ENCODE measurements at places on chromosomes 12 and 14.
A peak's percentile ranks its signal among the peaks of the same experiment; 100 is the strongest.

DNA sequence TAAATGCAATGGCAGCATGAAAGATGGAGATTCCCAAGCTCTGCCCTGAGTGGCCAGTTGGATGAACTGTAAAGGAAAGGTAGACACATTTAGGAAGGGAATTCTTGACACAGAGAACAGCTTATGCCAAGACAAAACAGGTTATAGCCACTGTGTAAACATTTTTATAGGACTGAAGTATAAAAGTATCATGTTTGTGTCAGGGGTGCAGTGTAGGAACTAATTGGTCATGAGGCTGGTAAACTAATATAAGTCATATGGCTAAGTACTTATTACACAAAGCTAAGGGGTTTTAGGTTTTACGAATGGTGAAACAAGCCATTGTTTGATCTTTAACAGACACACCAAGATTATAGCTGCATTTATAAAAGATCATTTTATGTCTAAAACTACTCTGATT lies 207.7 kb upstream of the SLC16A7 start:
- no peak for DNase-seq

GRCh38 chr12:120422892-120423456 lies 14.9 kb upstream of the COX6A1 start:
- DNase-seq: no peak

DNA sequence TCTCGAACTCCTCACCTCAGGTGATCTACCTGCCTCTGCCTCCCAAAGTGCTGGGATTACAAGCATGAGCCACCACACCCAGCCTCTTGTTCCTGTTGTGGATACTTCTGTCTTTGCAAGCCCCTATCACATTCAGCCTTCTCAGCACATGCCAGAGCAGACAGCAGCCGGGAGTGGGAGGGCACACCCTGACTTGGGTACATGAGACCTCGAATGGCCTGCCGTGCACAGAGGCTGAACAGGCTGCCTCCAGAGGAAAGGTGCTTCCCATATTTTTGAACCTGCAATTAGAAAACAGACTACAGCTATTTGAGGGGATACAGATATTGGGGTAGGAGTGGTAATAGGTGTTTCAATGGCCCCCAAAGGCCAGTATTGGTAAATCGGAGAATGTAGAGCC lies 307.3 kb upstream of the DIO3 start:
- DNase-seq: no peak

DNA sequence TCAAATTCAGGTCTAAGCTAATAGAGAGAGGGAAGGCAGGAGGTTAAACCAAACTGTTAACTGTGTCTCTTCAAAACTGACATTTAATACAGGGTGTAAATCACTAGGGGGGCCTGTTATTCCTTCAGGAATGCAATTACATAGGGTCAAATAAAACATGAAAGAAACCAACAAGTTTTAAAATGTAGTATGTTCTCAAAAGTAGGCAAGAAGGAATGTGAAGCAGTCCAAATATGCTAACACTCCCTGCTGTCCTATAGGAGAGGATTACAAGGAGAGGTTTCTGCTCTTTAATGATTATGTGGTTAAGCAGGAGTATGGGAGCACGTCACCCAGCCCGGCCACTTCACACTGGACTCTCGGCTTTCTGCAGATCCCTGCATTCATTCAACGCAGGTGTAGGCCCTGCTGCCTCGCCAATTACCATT lies 42.5 kb upstream of the BMP4 start:
- no peak for DNase-seq

- DNase-seq: peak; percentile 69
Measured at GRCh38 chr12:127165567-127166392, 1101.2 kb upstream of the TMEM132C start.

DNA sequence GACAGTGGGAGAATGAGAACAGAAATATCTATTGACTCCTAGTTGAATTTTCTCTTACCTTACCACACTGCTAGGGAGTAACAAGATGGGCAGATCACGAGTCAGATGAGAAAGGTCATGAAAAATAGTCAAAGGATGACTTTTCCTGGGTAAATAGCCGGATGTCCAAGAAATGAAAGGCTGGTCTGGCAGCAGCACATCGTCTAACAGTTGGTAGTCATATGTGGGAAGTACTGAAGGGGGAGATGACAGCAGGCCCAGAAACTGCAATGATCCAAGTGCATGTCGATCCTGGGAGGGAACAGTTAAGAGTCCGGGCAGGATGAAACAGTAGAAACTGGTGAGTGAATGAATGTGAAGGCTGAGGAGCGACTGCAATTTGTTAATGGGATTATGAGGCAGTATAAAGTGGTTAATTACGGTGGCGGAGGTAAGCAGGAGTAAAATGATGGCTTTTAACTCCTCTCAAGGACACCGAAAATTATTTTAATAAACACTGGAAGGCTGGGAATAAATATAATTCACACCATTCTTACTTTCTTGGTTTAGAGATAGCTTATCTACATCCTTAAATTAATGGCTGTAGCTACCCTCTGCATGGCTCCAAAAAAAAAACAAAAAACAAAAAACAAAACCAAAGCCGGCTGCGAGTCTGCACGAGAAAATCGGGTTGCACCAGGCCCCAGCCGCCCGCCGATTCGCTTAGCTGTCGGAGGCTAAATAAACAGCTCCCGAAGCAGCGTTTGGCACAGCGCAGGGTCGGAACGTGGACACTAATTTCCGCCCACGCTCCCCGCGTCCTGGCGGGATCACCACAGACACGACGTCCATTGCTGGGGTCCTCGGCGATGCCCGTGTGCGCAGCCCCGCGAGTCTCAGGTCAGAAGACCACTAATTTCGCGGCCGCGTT lies 1.0 kb upstream of the ERC1 start:
- DNase-seq: peak; percentile 43

- DNase-seq: no peak
Measured at GRCh38 chr12:92363295-92364146, 217.9 kb upstream of the BTG1 start.

DNA sequence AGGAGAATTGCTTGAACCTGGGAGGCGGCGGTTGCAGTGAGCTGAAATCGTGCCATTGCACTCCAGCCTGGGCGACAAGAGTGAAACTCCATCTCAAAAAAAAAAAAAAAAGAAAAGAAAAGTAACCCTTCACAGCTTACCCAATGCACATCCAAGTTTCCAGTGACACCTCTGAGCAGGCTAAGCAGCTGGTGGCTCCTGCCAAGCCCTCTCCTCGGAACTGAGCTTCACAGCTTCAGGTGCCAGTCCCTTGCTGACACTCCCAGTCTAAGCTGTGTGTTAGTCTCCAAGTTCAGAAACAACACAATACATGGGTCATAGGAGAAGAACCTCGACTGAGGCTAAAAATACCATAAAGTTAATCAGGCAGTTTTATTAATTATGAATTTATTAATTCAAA lies 7.9 kb downstream of the CD9 start:
- no peak for DNase-seq

- no peak for DNase-seq
Measured at GRCh38 chr12:127113945-127114344, 1153.0 kb upstream of the TMEM132C start.

GRCh38 chr12:51254536-51254935 lies 15.7 kb downstream of the SMAGP start:
- DNase-seq: no peak

- DNase-seq: no peak
Measured at GRCh38 chr14:72970058-72970630, 43.9 kb downstream of the DCAF4 start.

DNA sequence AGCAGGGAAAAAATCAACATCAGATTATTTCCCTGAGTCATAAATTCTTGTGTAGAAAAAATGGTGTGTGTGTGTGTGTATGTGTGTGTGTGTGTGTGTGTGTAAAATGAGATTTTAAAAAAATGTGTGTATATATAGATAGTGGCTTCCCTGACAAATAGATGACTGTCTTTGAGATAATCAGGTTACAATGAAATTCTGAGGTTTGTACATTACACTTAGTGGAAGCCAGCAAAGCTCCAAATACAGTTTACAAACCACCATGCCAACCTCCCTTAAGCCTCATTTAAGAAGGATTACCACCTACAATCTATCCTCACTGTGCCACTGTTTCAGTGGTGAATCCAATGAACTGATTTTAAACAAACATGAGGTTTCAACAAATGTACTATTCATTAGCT lies 93.8 kb downstream of the MED13L start:
- no peak for DNase-seq

GRCh38 chr12:124347805-124348658 lies 53.1 kb downstream of the RFLNA start:
- no peak for DNase-seq

DNA sequence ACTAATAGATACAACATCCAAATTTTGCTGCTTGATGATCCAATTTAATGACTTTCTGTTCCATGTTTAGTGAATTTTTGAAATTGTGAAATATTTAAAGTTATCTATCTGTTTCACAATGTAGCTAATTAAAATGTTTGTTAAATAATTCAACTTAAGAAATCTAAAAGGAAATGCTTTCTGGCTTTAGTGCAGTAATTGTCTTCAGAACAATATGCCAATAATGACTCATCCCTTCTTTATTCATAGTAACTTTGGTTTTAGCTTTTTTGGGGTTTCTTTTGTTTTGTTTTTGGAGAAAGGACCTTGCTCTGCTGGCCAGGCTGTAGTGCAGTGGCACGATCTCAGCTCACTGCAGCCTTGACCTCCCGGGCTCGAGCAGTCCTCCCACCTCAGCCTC lies 479.2 kb upstream of the RGS6 start:
- DNase-seq: no peak

GRCh38 chr12:38101753-38102152 lies 214.8 kb upstream of the ALG10B start:
- DNase-seq: no peak

- no peak for DNase-seq
Measured at GRCh38 chr12:125057708-125058107, 7.5 kb upstream of the AACS start.

DNA sequence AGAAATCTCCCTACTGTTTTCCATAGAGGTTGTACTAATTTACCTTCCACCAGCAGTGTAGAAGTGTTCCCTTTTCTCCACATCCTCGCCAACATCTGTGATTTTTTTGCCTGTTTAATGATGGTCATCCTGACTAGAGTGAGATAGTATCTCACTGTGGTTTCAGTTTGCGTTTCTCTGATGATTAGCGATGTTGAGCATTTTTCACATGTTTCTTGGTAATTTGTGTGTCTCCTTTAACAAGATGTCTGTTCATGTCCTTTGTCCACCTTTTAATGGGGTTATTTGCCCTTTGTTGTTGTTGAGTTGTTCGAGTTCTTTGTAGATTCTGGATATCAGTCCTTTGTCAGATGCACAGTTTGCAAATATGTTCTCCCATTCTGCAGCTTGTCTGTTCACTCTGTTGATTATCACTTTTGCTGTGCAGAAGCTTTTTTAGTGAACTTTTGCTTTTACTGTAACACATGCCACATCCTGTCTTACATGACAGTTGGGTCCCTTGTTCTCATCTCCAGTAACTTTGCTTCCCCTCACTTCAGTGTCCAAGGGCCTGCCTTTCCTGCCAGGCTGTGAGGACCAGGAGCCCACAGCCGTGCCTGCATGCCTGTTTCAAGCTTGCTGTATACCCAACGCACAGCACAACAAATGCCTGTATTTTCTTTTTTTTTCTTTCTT lies 64.9 kb downstream of the SPRING1 start:
- no peak for DNase-seq

- DNase-seq: no peak
Measured at GRCh38 chr12:88451205-88451604, 129.1 kb downstream of the KITLG start.

DNA sequence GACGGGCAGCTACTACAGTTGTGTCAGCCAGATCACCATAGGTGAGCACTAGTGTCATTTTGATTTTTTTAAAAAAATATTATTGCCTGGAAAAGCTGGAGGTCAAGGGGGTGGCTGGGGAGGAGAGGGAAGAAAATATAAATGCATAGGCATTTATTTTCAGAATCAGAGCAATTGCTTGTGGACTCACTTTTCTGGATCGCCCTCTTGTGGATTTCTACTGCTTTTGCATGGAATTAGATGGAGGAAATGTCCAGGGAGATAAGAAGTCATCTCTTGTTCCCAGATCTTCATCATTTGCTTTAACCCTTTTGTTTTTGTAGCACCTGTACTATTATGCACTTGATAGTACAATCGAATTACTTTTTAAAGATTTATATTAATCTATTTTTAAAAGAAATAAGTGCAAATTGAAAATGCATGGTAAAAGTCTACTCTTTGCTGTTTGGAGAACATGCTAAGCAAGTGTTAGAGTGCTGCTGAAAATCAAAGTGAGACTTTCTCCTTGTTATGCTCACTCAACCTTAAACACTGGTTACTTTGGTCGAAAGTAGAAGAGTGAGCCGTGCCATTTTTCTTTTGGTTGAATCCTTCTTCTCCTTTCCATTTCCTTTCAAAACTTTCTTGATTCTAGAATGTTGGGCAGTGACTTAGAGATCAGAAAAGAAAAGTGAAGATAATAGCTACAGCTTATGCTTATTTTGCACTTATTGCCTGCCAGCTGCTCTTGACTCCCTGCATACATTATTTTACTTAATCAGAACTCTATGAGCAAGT lies 60.6 kb upstream of the ANO4 start:
- DNase-seq: no peak

DNA sequence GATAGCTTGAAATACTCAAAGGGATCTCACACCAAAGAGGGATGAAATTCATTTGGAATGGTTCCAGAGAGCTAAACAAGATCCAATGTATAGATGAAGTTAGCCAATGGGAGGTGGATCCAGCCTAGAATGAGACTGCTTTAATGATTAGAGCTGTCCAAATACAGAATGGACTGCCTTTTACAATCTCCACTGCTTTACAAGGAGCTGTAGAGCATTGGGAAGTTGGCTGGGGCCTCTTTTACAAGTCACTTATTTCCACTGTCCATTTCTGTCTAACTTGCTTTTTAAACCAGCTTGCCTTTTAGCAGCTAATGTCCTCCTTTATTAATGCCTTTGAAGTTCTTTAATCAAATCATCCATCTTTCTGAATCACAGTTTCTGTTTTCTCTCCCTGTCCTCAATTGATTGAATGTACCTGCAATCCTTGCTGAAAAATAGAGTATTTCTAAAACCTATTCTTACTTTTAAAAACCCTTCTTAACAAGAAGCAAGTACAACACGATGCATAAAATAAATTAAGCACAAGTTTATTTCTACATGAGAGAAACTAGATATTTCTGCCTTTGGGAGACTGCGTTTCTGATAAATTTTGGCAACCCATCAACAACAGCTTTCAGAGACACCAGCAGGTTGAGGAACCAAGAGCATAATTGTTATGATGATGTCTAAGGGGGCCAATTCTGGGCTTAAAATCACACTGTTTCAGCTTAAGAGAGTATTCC lies 3.4 kb upstream of the ATP2A2 start:
- DNase-seq: no peak
